Myometrial cell (primary cell): ENCODE measurements at places on chromosomes 3 and 15. TPM values are rescaled to one million over a fixed set of nuclear protein-coding genes. Genes with fewer than 3 reads are reported as not detected.

The MYZAP gene
- 4.3 and 6.7 TPM in 2 replicates for total RNA-seq

The MEGF11 gene
- not detected in 2 replicates for total RNA-seq

The MRPS11 gene
- total RNA-seq: 43.2 and 46.7 TPM in 2 replicates

The ZBBX gene
- total RNA-seq: not detected in 2 replicates

The RTP3 gene
- total RNA-seq: not detected in 2 replicates

The ROPN1 gene
- 0.18 TPM in 1 of 2 replicates, not detected in the other for total RNA-seq
